ENCODE measurements at places on chromosomes 12 and 14.

DNA sequence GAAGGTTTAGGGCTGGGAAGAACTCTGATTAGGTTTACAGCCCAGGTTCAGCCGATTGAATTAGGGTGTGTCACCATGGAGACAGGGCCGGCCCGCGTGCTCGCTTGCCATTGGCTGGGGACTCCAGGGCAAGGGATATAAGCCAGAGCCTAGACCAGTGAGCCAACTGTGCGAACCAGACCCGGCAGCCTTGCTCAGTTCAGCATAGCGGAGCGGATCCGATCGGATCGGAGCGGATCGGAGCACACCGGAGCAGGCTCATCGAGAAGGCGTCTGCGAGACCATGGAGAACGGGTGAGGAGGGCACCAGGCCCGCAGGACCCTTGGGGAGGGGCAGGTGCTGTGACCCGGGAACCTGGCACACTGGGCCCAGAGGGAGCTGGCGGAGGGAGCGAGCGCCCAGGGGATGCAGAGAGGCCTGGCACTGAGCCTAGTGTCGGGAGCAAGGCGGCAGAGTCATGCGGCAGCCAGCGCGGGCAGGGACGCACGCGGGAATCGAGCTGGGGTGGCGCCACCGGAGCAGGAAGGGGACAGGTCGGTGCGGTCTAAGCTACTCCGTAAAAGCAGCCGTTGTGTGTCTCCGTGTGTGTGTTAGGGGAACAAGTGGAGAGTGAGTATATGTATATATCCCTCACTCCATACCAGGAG lies at the start of gene PNP:
Gene PNP, plus strand, starts transcription at position 165 of the 648 bp plus-strand sequence. Its CDS starts 119 bp downstream, at position 284.
- peak; percentile 97 for DNase-seq

DNA sequence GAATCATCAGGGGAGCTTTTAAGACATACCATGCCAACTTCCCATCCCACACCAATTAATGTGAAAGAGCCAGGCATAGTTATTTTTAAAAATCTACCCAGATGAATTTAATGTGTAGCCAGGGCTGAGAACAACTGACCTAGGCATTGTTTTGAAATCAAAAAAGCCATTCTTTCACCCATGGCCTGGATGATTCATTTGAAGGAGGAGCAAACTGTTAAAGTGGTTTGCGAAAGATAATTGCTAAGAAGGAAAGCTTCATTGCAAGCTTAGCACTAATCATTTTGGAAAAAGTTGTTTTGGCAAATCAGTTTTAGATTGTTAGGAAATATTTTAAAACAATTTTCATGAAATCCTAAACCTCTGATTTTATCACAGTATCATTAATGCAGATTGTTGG lies 2.1 kb upstream of the GTSF1 start:
- DNase-seq = no peak

DNA sequence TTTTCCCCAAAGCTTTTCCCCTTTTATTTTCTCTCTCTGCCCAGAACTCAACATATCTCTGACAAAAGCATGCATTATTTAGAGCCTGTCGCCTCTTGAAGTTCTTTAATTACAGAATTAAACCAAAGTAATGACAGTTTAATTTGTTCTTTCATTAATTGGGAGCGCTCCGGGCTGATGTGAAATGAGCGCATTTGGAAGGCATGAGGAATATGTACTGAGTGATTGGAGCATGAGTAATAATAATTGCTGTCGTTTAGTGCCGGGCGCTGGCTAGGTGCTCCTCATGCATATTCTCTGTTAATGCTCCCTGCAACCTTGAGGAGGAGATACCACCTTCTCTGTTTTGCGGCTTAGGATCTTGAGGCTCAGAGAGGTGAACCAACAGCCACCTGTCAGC lies 120.5 kb downstream of the SLC25A47 start:
- no peak for DNase-seq

DNA sequence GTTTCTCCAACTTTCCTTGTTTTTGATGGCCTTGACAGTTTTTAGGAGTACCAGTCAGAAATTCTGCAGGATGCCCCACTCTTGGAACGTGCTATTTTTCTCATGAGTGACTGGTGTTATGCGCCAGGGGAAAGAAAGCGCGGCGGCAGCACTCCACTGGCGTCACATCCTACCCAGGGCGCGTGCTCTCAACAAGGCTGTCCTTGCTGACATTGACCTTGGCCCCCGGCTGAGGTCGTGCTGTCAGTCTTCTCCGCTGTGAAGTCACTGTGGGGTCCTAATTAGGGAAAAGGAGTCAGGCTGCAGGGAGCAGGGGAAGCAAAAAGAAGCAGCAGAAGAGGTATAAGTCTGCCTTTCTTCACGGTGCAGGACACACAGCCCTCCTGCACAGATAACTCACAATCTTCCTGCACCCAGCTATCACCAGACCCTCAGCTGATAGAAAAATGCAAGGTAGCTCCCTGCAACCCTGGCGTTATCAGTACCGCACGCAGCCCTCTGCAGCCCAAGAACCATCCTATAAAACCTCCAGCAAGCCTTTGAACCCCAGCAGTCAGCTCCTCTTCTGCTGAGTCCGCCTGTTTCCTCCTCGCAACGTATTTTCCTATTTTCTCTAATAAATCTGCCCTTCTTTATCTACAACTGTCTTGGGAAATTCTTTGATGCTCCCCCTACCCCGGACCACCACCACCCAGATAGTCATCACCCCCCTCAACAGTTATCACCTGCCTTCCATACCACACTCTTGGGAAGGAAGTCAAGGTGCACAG lies 48.0 kb upstream of the C14orf180 start:
- no peak for DNase-seq

- no peak for DNase-seq
These were observed 237.3 kb downstream of the CACNA1C start for GRCh38 chr12:2290091-2290490.

DNA sequence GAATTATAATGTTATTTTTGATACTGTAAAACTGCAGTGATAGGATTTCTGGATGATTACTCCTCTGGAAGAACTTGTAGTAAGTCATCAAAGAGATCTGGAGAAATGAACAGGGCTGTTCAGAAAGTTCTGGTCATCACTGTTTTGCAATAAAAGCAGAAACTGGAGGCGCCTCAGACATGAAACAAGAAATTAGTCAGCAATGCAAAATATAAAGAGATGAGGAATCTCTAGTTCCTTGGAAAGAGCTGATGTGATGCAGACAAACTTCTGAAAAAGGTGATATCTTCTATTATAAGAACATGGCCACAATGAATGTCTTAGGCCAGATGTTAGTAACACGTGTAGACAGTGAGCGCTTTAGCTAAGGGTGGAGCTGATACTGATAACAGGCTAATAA lies 9.5 kb downstream of the ACIN1 start:
- DNase-seq = peak; percentile 31

- no peak for DNase-seq
These were observed 484.4 kb downstream of the TMEM121 start for GRCh38 chr14:106010783-106011182.

- DNase-seq = no peak
These were observed 82.1 kb upstream of the HSPB8 start for GRCh38 chr12:119096429-119097202.

DNA sequence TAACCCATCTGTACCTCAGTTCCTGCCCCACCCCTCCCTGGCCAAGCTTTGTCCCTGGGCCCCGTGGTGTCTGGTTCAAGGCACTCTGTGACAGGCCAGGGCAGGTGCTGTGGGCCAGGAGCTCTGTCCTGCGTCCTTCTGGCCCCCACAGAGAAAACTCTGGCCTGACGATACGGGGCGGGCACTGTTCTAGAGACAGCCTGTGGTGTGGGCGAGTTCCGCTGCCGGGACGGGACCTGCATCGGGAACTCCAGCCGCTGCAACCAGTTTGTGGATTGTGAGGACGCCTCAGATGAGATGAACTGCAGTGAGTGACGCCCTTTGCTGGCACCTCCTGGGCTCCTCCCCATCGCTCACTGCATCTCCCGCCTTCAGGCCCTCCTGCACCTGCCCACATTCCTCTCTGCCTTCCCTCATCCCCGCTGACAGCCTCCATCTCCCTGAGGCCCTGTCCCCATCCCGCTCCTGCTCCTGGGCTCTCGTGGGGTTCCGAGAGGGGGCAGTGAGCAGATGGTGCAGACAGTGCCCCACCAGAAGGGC lies 22.8 kb upstream of the NXPH4 start:
- no peak for DNase-seq

DNA sequence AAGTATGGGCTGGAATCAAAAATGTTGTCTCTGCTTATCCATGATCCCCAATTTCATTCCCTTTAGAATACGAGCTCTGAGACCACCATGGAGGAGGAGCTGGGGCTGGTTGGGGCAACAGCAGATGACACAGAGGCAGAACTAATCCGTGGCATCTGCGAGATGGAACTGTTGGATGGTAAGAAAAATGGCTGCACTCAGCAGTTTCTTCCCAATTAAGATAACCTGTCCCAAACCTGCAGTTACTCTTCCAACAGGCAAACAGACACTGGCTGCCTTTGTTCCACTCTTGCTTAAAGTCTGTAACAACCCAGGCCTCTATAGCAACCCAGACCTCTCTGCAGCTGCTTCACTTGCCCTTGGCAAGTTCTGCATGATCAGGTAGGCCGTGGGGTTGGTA lies 6.6 kb upstream of the GAPDH start:
- no peak for DNase-seq

DNA sequence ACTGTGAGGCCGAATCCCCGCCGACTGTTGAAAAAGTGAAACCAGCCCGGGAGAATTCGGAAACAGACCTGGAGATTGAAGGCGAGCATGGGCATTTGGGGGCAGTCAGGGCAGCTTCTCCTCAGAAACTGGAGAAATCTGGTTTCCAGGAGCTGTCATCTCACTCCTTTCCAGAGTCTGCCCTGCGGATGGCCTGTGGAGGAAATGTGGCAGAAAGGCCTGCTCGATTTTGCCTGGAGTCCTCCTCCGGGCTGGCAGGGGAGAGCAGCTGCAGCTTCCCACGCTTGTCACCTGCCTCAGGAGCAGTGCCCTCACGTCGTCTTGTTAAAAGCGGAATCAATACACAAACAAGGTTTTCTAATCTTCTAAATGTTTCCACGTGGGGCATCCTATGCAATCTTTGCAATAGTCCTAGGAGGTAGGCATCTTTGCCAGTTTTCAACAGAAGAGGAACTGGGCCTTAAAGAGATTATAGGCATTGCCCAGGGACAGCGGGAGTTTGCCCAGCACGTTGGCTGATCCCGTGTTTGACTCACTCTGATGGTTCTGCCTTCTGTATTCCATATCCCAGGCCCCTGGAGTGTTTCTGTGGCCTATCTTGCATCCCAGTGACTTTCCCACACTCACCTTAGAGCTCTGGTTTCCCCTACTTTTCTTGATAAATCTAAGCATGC lies 2.3 kb downstream of the LRRC74A start:
- DNase-seq = no peak

DNA sequence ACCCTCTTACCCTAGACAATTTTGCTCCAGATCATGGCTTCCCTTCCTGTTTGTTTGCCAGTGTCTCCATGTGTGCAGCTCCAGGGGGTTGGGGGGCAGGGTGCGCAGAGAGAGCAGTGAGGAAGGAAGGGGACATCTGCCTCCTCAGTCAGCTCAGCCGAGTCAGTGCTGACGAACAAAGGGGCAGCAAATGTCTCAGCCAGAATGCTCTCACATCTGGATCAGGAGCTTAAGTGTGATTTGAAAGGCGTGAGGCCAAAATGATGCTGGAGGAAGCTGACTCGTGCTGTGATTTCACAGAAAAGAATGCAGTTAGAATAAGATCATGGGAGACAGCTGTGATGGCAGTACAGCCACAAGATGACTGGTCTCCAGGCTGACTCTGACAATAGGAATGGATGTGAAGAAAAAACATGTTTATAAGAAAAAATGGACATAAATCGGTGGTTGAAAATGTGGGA lies 27.1 kb upstream of the CDK17 start:
- peak; percentile 76 for DNase-seq

DNA sequence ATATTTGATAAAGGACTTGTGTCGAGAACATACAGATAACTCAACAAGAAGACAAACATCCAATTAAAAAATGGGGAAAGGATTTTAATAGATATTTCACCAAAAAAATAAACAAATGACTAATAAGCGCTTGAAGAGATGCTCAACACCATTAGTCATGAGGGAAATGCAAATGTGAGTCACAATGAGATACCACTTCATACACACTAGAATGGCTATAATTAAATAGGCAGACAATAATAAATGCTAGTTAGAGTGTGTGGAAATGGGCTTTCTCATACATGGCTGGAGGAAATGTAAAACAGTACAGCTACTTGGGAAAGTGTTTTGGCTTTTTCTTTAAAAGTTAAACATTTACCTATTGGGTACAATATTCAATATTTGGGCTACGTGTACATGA lies 34.8 kb downstream of the DLK1 start:
- DNase-seq = no peak

DNA sequence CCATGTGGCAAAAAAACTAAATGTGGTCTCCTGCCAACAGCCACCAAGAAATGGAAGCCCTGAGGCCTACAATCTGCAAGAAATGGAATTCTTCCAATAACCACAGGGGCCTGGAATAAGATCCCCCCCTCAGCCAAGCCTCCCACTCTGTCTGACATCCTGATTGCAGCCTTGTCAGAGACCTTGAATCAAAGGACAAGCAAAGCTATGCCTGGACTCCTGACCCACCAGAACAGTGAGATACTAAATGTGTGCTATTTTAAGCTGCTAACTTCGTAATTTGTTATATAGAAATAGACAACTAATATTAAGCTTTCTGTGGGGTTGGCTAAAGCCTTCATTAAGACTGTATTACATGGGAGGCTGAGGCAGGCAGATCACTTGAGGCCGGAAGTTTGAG lies 77.7 kb downstream of the TBX5 start:
- no peak for DNase-seq

DNA sequence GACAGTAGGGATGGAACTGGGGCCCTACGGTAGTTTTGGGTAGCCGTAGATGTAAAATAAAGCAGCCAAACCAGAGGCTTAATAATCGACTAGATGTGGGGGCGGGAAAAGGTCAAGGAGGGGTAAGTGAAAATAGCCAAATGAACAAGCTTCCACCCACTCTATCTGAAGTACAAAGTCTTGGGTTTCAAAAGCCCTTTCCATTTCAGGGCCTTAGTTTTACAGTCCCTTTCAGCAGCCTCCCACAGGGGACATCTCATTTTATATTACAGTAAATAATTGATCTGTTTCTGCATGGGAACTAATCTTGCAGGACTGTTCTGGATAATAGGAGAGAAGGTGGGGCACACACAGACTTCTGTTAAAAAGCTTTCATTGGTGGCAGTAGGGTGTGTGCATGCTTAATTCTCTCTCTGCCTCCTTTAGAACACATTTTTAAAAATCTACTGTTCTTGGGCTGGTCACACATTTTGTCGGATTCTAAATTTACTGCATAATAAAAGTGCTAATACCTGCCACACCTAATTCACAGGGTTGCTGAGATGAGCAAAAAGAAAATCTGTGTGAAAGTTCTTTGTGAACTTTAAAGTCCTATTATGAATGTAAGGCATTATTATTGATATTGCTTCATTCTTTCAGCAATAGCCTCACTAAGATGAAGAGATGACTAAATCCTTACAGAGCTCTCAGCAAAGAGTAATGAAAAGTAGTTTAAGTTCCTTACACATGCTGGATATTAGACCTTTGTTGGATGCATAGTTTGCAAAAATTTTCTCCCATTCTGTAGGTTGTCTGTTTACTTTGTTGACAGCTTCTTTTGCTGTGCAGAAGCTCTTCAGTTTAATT lies 104.6 kb downstream of the ITPR2 start:
- DNase-seq = no peak

- DNase-seq = no peak
These were observed 100.9 kb upstream of the AEBP2 start for GRCh38 chr12:19338405-19338804.
